ENCODE measurements at places on chromosomes 2 and 18.

DNA sequence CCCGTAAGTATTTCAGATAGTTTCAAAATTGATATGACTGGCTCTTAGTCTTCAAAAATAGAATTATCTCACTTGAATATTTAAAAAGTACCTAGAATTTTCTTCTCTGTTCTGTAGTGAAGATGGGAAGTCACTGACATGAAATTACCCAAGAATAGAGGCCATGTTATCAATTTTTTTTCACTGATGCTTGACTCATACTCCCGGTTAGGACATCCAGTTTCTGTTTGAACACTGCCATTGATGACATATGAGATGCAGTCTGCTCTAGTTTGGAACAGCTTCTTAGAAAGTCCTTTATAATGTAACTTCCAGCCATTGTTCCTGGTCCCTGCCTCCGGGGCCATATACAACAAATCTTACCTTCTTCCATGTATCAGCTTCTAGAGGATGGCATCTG is 26.0 kb downstream of the MAP3K20 start:
- no peak for DNase-seq

GRCh38 chr2:238776003-238776760 is 71.7 kb upstream of the TWIST2 start:
- DNase-seq, result no peak

- DNase-seq, result no peak
Measured at GRCh38 chr18:70428439-70428838, 139.6 kb downstream of the SOCS6 start.

GRCh38 chr2:74029714-74030397 is 45.1 kb downstream of the TET3 start:
- DNase-seq, result no peak

- DNase-seq, result no peak
Measured at GRCh38 chr2:238326801-238327365, 6.6 kb downstream of the TRAF3IP1 start.

GRCh38 chr2:39469807-39470206 is 32.7 kb upstream of the MAP4K3 start:
- no peak for DNase-seq

- no peak for DNase-seq
Measured at GRCh38 chr2:26560892-26561291, 80.3 kb downstream of the CIB4 start.

GRCh38 chr2:150610670-150611279 is 123.3 kb upstream of the RND3 start:
- no peak for DNase-seq

GRCh38 chr18:25111377-25112288 is 240.3 kb downstream of the ZNF521 start:
- DNase-seq, result no peak

GRCh38 chr2:159195697-159196096 is 90.8 kb downstream of the WDSUB1 start:
- DNase-seq, result peak; percentile 34

DNA sequence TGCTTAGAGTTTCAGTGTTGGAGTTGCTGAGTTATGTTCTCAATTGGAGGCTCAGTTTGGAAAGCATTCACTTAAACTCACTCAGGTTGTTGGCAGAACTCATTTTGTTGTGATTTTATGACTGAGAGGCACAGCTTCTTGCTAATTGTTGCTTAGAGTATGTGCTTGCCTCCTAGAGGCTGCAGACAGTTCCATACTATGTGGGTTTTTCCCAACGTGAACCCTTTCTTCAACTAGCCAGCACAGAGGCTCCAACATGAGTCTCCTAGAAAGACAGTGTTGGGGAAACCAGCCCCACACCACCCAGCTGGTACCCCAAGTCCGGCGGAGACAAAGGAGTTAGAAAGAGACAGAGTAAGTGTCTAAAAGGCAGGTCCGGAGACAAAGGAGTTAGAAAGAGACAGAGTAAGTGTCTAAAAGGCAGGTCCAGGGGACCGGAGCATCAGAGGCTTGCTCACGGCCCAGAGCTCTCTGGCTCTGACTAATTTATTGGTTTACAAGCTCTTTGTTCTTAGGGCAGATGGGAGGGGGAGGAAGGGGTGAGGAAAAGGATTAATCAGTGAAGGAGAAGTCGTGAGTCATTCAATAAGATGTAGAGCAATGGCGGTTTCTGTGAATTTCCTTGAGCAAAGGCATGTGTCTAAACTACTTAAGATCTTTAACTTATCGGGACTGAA is 999.7 kb upstream of the LRRTM1 start:
- DNase-seq, result no peak

DNA sequence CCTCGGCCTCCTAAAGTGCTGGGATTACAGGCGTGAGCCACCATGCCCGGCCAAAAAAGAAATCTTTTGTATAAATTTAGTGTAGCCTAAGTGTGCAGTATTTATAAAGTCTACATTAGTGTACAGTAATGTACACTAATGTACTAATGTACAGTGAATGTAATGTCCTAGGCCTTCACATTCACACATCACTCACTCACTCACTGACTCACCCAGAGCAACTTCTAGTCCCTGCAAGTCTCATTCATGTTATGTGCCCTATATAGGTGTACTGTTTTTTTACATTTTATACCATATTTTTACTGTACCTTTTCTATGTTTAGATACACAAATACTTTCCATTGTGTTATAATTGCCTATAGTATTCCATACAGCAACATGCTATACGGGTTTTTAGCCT is 254.9 kb downstream of the MYO3B start:
- DNase-seq, result no peak

- DNase-seq, result no peak
Measured at GRCh38 chr2:44902217-44903137, 39.0 kb upstream of the SIX3 start.

DNA sequence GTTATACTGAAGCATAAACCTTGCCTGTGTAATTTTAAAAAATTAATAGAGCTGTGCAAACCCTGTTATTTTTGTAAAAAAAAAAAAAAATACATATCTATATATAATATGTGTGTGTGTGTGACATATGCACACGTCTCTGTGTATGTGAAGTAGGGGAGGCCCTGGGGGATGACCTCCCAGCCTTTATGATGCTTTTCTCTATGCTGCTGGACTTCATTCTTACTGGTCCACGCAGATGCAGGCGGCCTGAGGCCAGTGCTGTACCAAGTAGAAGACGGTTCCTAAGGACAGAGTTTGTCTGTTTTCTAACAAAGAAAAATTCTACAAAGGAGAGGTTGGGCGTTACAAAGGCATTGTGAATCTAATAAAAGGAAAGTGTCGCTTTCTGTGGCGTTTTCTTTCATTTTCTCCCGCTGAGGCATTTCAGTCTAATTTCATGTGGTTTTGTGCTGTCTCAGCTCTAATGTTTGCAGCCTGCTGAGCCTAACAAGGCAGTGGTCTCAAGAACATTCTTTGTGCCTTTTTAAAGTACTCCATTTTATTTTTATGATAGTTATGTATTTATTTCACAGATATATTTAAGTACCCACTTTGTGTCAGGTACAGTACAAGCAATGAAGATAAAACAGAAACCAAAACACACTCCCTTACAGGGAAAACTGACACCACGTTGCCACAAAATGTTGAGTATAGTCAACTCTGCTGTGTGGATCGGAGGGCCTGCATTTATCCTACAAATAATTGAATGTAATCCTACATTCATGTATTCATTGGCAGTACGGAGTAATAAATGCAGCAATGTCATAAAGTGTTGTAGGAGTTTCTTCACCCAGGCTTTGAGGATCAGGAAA is 118.0 kb downstream of the RAB3GAP1 start:
- no peak for DNase-seq

GRCh38 chr2:106516864-106517263 is 29.7 kb downstream of the CD8B2 start:
- DNase-seq, result no peak

GRCh38 chr2:167602122-167602521 is 645.3 kb downstream of the STK39 start:
- DNase-seq, result no peak

GRCh38 chr18:6146307-6146661 is 251.0 kb upstream of the TMEM200C start:
- DNase-seq, result no peak

GRCh38 chr18:39172695-39173421 is 1607.3 kb upstream of the CELF4 start:
- no peak for DNase-seq

DNA sequence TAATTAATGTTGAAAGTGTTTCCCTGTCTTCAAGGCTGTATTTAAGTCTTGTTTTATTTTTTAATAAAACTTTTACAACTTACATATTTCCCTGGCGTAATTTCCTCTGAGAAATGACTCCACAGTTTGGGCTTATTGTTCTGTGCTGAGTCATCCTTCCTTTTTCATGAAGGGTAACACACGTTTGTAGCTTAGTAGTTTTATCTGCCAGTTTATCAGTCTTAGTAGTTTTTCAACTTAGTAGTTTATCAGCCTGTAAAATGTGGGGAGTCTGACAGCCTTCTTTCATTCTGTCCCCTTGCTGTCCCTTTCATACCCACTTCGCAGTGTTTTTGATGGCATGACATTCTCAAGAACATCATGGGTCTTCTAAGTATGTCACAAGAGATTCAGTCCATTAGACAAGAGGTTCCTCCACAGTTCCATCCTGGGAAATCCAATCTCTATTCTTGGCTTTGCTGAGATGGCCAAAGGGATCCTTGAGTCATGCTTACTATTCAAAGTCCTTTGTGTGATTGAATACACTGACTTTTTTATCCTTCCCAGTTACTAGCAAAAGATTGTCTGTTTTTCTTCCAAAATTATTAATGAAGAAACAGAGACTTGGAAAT is 60.0 kb upstream of the SGPP2 start:
- DNase-seq, result no peak

DNA sequence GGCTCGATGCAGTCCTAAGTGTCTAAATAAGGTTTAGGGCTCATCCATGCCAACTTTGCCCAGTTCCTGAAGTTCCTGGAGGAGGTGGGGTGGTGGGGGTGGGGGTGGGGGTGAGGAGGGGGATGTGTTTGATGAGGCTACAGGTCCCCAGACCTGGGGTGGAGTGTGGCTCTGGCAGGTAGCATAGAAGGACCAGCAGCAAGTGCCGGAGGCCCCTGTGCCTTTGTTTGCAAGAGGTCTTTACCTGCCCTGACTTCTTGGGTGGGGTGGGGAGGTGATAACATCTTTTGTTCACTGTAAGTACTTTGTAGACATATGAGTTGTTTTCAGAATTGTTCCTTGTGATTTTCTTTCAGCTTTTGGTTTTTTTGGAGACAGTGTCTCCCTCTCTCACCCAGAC is 10.0 kb downstream of the SH3BP4 start:
- DNase-seq, result no peak

- DNase-seq, result no peak
Measured at GRCh38 chr2:43302182-43302960, 76.0 kb upstream of the ZFP36L2 start.

DNA sequence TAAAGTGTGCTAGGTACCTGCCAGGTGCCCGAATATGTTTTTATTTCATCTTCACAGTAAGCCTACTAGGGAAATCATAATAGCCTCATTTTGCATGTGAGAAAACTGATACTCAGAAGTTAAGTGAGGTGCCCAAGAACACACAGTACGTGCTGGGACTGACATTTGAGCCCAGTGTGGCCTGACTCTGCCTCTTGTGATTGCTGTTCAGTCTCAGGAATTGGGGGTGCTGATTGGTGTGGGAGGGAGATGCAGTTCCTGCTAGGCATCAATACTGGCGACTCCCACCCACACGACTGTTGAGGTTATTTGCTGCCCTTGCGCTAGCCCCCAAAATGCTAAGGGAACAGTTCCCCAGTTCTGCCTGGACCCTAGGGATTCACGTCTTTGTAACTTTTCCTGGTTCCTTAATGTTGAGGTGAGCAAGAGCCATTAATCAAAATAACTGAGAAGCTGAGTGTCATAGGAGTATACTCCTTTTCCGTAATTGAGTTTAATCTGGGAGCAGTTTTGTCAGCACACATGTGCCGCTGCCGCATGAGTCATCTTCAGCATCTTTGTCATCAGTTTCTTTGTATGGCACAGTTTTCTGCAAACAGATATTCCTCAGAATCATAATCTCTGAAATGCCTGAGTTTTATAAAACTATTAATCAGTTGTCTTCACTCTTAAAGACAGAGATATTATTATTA is 120.7 kb downstream of the NCK2 start:
- DNase-seq, result peak; percentile 60

DNA sequence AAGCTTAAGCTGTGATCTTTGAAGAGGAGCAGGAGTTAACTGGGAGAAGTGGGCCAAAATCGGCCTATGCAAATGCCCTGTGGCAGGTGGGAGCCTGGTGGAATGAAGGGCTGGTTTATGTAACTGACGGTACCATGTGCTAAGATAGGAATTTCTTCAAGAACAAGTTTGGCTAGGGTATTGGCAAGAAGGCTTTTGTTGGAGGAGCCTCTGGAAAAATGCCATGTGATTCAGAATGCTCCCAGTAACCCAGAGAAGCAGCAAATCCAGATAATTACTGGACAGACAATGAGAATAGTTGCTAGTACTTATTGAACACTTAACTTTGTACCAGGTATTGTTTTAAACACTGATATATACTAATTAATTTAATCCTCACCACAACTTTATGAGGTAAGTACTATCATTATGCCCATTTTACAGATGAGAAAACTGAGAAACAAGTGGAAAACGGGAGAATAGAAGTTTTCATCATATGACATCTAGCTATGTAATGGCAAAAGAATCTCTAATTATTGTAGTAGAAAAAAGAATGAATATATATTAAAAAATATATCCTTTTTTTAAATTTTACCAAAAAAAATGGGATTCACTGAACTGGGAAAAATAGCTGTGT is 9.1 kb upstream of the FAM124B start:
- no peak for DNase-seq

GRCh38 chr2:176830362-176830761 is 382.2 kb upstream of the HNRNPA3 start:
- DNase-seq, result no peak

DNA sequence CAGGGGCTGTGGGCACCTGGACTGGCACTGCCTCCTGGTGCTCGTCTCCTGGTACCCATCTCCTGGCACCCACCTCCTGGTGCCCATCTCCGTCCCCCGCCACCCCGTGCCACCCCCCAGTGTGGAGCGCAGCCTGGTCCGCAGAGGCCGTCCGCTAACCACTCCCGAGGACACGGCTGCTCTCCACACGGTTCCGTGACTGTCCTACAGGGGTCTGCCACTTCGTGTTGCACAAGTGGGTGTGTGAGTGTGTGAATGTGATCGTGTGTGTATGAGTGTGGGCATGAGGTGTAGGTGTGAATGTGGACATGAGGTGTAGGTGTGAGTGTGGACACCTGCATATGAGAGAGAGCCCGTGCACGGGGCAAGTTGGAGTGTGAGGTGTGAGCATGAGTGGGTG is 119.4 kb upstream of the HS6ST1 start:
- no peak for DNase-seq

DNA sequence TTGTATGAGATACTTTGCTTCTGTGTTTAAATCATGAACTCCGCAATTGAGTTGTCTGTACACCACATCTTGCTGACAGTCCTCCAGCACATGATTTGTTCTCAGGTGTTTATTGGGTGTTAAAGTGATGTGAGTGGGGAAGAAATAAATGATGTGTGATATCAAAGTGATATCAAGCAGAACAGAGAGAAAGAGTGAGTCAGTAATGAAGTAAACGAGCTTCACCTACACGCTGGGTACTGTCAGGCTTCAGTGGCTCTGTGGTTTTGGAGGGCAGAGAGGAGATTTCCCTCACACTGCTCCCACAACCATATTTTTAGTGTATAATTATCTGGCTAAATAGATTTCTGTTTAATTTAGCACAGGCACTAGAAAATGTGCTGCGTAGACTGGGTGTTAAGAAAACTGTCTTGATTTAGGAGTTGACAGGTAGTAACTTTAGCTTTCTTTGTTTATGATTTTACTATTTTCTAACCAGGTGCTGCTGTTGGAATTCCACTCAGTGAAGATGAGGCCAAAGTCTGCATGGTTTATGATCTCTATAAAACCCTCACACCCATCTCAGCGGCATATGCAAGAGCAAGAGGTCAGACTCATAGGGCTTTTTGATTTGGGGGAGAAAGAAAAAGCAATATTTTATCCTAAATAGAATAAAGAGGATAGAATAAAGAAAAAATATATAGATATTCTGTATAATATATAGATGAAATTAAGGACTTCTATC is 21.2 kb downstream of the ATIC start:
- no peak for DNase-seq

Data from caudate nucleus (tissue), 63 donors.